ENCODE measurements at places on chromosomes 6 and 20.

DNA sequence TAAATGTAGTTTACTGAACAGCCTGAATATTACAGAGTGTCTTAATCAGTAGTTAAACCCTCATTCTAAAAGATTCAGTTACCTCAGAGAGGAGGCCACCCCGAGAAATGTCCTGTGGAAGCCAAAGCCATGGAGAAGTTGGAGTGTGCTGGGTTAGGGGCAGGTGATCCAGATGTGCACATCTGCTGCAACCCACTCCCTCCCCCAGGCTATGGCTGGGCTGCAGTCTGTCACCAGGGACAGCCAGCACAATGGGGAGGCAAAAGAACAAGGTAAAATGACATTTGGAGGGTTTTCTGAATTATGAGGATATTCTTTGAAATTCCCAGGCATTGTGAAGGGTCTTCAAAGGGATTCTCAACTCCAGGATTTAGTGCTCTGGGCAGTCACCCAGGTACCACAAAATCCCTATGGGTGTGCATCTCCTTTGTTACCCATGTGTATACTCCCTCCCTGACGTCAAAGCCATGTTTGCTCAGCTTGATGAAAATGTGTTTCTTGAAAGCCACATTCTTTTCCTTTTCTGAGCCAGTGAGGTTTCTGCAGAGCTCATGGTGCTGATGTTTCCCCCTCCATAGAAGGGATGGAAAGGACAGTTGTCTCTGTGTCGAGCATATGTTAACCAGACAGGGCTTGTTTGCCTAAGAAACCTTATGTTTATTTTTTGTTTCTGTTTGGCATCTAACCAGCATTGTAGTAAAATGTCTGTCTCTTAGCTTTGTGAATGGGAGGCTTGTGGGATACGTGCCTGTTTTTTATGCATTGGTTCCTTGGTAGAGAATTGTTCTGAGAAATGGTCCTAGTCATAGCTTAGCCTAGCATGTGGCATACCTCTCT is 212.3 kb upstream of the TBX18 start:
- DNase-seq: no peak

- no peak for DNase-seq
Measured at GRCh38 chr6:10363911-10364310, 51.0 kb downstream of the TFAP2A start.

- DNase-seq: no peak
Measured at GRCh38 chr20:20821484-20822260, 109.2 kb upstream of the RALGAPA2 start.

GRCh38 chr6:70246118-70246517 is 56.8 kb downstream of the COL9A1 start:
- DNase-seq: no peak

DNA sequence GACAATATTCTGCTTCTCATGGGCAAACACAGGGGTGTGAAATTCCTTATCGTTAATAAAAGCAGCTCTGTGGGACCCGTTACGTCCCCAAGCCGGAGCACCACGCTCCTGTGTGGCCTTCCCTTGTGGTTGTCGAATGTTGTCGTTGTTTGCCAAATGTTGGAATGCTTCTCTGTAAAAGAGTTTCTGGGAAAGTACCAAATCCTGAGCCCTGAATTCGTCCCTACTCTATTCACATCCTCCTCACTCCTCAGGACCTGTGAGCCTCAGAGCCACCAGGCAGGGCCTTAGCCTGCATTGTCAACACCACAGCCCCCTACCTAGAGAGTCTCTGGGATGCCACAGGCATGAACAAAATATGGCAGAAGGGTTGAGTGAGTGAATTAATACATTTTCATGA is 64.0 kb downstream of the THBS2 start:
- no peak for DNase-seq

DNA sequence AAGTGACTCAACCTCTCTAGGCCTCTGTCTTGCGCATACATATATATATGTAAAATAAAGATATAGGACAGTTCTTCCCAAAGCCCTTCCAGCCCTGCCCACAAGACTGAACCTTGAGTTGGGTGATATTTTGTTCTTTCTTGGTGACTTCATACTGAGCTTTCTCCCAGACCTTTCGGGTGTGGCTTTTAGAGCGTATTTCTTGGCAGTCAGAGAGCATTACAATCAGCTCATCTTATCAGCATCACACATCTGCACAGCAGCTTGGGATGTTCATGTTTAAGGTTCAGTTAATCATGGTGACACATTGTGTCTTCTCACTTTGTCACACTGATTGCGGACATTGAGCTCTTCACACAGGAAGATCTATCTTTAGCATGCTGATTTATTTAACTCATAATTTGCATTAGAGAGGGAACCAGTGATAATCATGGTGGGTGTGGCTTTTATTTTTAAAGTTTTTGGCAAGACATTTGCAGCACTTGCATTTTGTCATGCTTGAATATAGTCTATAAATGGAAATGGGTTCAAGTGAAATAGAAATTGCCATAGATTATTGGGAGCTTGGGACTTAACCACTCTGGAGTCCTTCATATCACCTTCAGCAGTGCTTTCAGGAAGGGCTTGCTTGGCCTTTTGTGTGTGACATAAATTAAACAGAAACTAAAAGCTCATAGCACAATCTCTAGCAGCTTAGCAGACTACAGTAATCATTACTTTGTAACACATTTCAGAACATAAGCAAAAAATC is 8.3 kb downstream of the KIF3B start:
- DNase-seq: no peak

DNA sequence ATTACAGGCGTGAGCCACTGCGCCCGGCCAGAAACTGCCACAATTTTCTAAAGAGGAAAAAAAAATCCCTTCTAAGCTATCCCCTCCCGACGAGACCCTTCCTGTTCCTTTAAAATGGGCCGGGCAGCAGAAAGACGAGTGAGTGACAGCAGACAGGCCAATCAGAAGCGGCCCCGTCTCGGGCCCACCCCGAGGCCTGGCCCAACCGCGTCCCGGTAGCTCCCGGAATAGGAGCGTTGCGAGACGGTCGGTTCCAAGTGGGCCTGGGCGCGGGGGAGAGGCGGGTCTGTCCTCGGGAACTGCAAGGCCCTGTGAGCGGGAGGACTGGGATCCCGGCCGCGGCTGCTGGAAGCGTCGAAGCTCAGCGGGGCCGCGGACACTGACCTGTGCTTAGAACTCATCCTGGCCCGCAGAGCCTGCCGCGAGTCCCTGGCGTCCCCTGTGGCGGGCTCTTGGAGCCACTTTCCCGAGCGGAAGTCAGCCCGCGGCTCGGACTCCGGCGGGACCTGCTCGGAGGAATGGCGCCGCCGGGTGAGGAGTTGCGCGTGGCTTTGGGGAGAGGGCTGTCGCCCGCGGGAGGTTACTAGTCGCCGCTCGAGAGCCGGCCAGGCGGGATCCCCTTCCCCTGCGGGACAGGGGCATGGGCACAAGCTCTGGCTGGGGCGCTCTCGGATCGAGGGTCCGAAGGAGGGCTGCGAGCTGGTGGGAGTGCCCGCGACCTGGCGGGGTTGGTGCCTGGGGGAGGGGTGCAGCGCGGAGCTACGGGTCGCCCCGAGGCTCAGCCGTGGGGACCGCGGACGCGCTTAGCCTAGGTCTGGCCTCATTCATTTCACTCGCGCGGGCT is at the start of the genes MROH8 and RPN2:
TSS of gene MROH8 (minus strand) at position 710 of the 844 bp plus-strand sequence.
TSS of gene RPN2 (plus strand) at position 492 of the 844 bp plus-strand sequence. CDS start at position 519, 27 bp downstream.
- DNase-seq: peak; percentile 96

- DNase-seq: no peak
Measured at GRCh38 chr20:50248104-50248641, 57.5 kb downstream of the CEBPB start.

- DNase-seq: no peak
Measured at GRCh38 chr6:47151232-47151898, 109.2 kb upstream of the ADGRF1 start.

- no peak for DNase-seq
Measured at GRCh38 chr6:150603176-150603575, 3.5 kb downstream of the PLEKHG1 start.

- DNase-seq: no peak
Measured at GRCh38 chr6:71400852-71401251, 112.2 kb downstream of the OGFRL1 start.

DNA sequence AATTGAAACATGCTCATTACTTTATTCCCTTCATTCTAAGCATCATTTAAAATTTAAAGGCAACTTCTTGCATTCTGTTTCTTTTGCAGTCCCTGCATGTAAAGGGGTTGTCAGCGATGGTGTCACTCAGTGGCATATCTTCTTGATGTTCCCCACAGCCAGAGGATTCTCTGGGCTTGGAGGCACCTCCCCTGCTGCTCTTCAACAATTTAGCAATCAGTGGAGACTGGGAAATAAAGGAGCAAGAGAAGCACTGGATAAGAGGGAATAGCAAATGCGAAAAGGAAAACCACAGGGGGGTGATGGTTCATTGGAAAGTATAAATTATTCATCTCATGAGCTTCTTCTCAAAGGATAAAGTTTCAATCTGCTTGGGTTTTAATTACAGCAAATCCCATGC is 30.7 kb upstream of the MC3R start:
- DNase-seq: no peak

GRCh38 chr6:139570166-139570565 is 195.7 kb upstream of the CITED2 start:
- no peak for DNase-seq

GRCh38 chr6:85685713-85686112 is 43.0 kb upstream of the SYNCRIP start:
- DNase-seq: no peak

GRCh38 chr6:38755874-38756273 is 40.8 kb downstream of the DNAH8 start:
- DNase-seq: no peak

DNA sequence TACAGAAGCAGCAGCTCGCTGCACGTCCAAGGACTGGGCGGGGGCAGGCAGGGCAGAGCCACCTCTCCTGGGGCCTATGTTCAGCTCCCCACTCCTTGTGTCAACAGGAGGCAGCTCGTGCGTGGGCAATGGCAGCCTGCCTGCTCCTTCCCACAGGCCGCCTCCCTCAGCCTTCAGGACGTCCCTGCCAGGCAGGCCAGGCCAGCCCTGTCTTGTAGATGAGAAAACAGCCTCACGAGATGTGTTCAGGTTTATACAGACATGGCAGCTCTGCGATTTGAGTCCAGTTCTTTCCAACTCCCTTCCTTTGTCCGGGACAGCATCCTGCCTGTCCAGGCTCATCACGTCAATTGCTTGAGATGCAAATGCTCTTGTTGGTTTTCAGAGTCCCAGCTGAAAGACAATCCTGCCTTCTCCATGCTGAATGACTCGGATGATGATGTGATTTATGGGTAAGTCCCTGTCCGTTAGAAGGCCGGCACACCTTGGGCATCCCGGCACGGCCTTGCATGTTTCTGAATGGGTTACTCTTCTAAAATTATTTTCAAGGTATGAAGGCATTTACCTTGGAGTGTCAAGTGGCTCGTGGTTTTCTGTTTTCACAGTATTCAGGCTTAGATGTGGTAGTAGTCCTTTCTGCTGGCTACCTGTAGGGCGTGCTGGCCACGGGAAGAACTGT is 13.5 kb downstream of the DYNLT1 start:
- no peak for DNase-seq

DNA sequence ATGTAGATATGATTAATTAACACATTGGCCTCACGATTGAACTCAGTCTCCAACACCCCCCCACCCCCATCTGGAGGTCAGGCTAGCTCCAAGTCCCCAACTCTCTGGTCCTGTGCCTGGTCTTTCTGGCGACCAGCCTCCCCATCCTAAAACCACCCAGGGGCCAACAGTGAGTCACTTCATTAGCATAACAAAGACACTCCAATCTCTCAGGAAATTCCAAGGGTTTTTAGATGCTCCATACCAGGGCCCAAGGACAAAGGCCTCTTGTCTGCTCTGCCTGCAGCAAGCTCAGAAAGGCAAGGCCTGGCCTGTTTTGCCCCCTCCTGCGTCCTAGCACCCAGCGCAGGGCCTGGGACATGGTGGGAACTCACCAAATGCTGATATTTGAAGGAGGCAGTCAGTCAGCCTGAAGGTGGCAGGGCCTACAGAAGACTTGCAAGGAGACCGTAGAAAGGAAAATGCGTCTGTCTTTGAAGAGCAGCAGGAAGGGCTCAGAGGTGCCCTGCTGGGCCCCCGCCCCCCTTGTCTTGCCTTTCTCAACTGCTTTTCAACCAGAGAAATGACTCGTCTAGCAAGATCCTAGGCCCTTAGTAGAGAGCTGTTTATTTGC is 184.7 kb downstream of the CDH4 start:
- peak; percentile 22 for DNase-seq

GRCh38 chr6:110999634-111000270 is 17.9 kb downstream of the RPF2 start:
- no peak for DNase-seq

- no peak for DNase-seq
Measured at GRCh38 chr6:130681028-130681427, 146.2 kb upstream of the SMLR1 start.

DNA sequence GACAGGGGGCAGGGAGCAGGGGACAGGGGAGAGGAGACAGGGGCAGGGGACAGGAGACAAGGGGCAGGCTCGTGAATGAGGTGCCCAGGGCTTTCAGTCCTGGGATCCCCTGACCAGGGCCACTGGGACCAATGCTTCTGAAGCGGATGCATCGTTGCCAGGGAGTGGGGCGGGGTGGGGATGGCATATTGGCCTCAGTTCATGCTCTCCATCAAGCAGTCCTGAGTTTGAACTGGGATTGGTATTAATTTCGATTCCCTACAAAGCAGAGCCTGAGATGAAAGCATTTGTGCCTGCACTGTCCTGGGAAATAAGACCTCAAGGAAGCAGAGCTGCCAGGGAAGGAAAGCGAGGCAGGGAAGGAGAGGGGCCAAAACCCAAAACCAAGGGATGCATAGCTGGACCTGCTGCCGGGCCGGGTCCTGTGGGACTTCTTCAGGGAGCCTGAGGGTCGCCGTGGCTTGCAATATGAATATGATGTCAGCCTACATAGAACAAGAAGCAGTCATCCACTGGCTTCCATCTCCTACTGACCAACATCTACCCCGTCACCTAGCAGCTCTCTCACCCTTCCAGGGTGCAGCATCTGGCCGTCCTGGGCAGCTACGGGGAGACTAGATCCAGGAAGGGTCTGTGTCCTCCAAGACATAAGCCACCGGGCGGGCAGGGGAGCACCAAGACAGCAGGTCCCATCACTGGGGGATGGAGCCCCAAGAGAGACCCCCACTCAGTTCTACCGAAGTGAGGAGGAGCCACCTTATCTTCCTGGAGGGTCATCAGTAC is 233.3 kb downstream of the SYNDIG1 start:
- no peak for DNase-seq

DNA sequence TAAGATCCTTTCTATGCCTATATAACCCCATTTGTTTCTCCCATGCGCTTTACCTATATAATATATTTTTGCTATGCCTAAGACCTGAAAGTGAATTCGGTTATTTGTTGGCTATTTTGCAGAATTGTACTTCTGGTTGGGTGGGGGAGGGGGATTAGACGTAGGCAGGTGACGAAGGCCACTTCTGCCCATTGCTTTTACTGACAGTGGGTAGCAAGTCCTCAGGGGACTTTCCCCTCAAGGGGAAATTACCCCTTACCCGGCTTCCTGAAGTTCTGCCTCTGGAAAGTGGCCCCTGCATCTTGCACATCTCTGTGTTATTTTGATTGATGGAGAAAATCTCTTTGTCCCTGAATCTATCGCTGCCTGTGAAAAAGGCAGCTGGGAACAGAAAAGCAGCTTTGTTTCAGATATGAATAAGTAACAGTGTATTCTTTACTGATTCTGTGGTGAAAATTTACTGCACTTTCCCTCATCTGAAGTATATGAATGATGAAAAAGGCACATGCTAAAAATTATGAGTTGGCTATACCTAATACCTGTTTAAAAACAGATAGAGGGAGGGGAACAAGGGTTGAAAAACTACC is 133.9 kb downstream of the UTRN start:
- DNase-seq: no peak

- no peak for DNase-seq
Measured at GRCh38 chr6:138307816-138308730, 69.6 kb upstream of the SMIM28 start.

Measured in amygdala (tissue), 56 donors.